AG09309 (cell line): ENCODE measurements at places on chromosomes 6 and 20.

DNA sequence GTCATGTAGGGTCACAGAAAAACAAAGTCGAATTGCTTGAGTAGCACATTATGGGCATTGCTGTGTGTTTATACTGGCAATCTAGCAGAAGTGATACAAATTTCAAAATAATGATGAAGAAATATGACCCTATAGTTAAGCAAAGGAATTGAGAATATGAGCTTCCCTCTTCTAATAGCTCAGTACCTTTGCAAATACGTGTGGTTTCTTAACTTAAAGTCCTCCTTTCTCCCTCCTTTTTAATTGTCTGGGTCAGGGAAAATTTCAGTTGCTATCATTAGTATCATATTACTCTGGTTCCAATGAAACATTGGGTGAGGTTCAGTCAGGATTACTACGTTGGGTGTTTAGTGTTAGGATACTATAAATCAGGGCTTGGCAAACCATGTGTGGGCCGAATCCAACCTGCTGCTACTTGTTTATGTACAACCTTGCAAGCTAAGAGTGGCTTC is 166.8 kb upstream of the CARMIL1 start:
- DNase-seq: no peak

DNA sequence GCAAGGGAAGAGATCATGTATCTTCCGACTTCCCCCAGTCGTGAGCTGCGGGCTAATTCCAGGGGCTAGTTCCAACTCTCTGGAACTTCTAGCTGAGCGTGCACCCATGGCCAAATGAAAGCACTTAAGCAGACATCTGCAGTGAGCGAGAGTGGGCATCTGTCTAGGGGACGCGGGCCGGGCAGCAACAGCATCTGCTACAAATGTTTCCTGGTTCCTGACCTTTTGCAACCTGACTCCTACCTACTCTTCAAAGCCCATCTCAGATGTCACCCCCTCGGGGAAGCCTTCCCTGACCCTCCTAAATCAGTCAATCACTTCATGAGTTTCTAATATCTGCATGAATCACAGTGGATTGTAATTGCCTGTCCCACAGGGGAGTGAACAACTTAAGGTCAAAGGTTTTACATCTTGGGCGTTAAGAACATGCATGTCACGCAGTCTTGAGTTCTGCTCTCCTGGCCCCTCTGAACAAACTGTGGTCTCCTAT is 141.9 kb downstream of the CEBPB start:
- DNase-seq: no peak

DNA sequence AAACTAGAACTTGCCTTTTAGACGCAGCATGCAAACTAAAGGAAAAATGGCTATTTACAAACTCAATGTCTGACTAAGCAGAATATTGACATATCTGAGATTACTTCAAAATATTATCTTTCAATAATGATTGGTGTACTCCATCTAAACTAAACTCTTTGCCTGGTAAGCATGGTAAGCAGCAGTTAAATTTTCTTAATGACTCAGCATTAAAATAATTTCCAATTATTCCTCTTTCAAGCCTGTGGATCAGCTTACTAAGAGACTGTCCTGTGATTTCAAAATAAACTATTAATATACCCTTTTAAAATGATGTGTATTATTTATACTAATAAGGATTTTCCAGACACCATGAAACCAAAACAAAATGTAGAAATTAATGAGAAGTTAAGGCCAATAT is 226.8 kb upstream of the THEMIS start:
- DNase-seq: no peak

- DNase-seq: no peak
These were observed 1223.6 kb upstream of the GJE1 start for GRCh38 chr6:140909156-140909555.

DNA sequence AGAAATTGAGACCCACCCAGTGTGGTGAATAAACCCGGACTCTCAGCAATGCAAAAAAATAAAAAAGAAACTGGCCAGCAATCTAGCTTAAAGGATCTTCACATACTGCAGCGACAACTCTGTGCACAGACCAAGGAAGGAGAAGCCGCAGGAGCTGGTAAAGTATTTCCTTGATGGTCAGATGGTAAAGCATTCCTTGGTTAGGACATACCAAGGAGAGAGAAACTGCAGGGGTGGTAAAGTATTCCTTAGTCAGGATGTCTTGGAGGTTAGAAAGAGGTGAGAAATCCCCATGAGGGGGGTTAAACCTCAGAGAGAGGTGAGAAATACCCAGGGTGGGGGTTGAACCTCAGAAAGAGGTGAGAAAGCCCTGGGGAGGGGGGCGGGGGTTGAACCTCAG is 86.8 kb downstream of the PLG start:
- DNase-seq: no peak

DNA sequence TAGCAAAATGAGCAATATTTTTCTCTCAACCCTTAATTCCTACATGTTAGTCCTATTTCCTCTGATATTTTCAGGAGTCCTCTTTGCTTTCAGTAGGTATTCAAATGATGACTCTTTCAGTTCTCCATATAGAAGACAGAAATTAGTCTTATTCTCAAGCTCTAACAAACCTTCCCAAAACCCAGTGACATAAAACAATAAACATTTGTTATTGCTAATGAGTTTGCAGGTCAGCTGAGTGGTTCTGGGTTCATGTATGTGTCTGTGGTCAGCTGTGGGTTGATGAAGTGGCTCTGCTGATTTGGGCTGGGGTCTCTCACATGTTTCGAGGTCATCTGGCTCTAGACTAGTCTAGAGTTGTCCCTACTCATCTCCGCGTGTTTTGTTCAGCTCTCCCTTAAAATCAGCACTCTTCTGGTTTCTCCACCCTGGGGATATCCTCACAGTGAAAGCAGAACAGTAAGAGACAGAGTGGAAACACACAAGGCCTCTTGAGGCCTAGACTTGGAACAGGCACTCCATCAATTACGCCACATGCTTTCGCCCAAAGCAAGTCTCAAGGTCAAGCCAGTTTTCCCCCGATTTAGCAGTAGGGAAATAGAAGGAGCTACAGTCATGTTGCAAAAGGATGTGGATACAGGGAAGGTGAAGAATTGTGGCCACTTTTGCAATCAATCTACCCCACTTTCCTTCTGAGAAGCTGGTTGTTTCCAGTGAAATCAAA is 273.0 kb downstream of the PLCB1 start:
- no peak for DNase-seq

DNA sequence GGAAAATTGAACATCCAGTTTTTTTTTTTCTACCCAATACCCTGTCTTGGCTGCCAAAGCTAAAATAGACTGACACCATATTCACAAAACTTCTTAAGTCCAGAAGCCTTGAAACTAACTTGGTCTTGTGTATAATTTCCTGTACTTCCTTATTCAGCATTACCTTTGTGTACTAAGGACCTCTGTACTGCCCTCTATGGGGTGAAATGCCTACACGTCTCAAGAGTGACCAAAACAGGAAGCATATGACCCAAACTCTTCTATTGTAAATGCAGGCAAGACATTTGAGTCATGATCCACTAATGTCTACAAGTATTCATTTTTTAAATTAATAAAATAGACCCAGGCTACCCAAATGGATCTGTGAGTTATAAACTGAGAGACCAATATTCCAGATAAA is 50.4 kb downstream of the HMGCLL1 start:
- DNase-seq: no peak

DNA sequence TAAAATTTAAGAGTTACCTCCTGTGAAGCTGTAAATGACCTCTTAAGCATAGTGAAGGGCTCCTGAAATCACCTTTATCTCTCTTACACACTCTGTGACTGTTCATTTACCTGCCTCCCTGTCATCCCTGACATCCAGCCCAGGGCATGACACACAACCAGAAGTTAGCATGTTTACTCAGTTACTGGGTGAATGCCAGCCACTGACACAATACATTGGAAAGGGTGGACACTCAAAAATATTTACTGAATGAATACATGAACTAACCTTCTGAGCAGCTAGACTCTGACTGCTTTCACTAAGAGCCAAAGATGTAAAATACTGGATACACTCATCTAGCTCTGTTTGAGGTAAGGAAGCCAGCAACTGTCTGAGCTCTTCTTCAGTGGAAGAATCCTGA is 25.3 kb downstream of the SERAC1 start:
- peak; percentile 49 for DNase-seq

DNA sequence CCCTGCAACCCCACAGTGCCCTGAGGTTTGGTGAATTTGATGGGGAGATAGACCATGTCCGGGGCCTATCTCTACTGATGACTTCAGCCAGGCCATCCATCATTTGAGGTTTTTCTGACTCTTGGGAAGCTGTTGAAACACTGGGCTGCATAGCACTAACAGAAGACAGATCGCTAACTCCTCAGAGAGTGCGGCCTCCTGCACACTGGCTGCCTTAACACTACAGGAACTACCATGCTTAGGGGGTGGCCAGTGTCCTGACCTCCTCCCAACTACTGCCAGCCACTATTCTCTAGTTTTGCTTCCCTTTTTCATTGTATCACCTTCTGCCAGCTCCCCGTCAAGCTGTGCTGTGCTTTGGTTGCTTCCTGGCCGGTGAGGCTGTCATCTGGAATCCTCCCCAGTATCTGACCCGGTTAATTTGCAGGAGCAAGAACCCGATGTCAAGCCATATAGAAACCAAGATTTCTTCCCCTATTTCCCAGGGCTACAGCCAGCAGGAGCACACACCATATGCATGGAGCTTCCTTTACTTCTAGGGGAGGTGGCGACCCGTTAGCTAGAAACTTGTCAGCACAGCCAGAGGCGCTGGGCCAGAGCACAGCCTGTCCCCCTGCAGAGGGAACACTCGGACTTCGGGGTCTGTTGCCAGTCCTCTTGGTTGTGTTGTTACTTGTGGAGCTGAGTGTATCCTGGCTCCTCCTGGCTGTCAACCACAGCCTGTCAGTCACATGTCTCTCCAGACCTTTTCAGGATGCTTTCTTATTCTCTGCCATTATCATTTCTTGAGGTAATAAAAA is 57.3 kb upstream of the TRAF3IP2 start:
- DNase-seq: no peak

GRCh38 chr20:40724566-40724965 is 35.5 kb upstream of the MAFB start:
- no peak for DNase-seq

DNA sequence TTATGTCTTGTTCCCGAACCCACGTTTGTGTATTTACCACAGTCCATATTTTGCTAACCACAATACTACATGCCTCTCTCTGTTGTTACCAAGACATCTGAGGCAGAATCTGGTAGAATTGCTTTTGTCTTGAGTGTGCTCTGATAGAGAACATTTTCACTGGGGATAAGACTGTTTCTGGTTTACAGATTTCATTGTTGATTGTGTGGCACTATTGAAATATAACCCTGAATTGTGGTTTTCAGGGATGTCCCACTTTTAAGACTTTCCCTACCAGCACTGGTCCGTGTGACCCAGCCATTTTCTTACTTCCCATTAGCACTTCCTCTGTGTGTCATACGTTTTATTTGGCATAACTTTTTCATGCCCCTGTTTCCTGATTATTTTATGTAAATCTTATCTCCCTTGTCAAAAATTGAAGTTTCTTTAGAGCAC is 12.2 kb downstream of the NCOA7 start:
- no peak for DNase-seq

DNA sequence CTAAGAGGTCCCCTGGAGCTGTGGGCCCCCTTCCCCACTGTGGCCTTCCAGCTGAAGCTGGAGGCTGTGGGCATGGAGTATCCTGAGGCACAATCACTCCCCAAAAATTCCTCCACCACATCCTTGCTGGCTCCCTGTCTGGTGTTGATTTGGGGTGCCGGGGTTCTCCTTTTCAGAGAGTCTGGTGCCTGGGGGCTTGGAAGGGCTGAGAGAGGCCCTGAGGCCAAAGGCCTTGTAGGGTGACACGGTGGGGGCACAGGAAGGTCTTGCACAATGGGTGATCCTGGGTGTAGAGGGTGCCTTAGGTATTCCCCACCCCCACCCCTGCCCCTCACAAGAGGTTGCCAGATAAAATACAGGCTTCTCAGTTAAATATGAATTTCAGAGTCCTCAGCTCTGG is 33.2 kb upstream of the VEGFA start:
- DNase-seq: no peak

DNA sequence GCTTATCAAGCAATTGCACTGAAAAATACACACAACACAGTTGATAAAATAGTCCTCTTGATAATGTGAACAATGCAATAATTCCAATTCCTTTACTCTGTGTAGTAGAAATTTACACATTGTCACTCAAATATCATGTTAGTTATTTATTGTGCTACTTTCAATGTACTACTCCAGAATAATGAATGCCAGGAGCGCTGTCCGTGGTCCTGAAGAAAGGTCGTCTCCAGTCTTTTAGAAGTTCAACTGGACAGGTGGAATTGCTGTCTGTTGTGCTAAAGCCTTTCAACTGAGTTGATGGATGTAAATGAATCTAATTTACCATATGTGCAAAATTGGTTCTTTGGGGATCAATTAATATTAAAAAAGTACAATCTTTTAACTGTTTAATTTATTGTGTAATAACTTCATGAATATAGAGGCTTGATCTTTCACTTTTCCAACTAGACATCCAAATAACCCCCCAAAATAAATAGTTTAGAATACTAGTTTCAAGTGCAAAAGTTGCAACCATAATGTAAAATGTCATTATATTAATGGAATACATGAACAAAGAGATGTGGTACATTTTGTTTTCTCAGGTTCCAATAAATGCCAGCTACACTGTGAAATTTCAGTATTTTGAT is 3.2 kb downstream of the GRIK2 start:
- no peak for DNase-seq

DNA sequence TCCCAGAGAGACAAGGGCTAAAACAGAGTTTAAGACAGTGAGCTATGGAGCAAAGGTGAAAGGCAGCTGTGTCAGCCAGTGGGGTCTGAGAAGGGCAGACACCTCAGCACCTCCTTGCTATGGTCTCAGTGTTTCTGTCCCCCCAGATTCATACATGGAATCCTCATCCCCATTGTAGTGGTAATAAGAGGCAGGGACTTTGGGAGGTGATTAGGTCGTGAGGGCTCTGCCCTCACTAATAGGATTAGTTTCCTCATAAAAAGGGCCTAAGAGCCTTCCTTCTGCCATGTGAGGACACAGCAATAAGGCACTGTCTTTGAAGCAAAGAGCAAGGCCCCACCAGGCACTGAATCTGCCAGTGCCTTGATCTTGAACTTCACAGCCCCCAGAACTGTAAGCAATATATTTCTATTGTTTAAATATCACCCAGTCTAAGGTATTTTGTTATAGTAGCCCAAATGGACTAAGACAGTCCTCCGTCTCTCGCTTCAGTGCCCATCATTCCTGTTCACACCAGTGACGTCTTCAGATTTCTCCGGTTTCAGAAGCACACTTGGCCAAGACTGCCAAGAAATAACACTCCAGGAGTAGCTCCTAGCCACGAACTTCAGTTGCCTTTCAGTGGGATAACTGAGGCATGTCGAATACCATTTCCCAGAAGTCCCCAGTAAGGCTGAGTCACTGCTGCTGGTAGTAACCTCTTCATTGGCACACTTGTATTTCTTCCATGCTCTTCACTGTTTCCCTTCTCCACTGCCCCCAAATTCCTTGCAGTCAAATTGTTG is 32.8 kb downstream of the SLC13A3 start:
- DNase-seq: no peak
